ENCODE measurements at places on chromosomes 2 and 18.
A peak's percentile ranks its signal among the peaks of the same experiment; 100 is the strongest.

GRCh38 chr2:73832930-73833329 is 4.2 kb downstream of the STAMBP start:
- peak; percentile 53 for DNase-seq

DNA sequence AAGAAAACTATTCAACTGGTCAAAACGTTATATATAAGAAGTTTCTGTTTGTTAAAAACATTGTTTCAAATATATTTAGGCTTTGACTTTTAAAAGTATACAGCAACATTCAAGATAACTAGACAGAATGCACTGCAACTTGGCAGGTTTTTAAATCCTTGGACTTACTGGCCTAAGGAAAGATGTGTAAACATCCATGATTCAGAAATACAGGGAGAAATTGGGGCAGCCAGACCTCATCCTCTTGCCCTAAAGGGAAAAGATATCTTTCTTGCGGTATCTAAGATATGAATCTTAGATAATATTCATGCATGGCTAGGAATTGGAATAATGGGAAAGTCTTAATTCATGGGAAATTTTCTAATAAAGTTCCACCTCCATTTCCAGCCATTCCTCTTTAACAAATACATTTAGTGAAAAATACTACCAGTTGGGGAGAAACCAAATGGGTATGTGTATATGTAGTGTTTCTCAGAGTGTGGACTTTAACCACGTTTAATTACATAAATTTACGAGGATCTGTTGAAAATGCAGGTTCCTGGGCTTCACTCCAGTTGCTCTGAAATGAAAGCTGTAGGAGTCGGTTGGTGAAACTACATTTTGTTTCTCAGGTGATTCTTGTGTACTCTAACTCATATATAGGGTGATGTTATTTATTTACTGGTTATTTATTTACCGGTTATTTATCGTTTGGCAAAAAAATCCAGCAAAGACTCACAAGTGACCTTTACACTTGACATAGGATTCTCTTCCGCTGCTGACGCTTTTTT is 587 bp upstream of the TANK start:
- DNase-seq = no peak

DNA sequence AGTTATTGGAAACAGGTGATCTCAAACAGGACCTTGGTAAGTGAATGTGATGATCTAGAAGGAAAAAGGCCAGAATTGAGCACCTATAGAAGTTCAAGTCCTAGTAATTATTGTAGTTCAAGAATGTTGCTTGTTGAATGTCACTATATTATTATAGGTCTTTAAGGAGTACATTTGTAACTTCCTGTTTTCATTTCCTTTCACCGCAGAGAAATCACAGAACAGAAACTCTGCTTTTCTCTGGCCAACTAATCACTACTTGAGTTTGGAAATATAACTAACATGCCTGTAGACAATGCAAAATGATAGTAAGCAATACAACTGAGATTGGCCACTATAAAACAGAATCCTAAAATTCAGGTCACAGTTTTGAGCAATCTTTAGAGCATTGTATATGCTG is 61.8 kb upstream of the EFEMP1 start:
- DNase-seq = peak; percentile 48

DNA sequence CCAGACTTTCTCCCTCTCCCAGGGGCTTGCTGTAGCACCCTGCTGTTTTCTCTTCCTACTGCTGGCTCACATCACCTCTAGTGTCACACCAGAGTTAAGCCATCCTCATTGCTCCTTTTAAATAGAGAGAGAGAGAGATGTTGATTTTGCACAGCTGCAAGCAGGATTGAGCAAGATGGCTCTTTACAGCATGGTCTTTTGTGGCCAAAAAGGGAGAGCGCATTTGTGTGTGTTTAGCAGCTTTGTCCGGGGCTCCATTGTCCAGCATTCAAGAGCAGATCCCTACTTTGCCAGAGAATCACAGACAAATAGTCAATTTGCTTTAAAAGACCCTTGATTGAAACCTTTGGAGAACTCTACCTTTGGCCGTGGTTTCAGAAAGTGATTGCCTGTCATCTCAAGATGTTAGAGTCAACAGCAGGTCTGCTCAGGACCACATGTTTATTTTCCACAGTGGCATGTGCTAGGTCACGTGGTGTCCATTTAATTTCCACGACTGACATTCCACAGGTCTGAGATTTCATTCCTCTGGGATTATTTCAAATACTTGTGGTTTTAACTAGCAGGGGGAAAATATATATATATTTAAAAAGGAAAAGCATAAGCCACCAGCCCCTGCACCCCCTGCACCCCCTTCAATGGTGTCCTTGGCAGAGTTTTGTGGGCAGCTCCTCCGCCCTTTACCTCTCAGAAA is 359.9 kb upstream of the SLC14A2 start:
- DNase-seq = peak; percentile 90

- peak; percentile 87 for DNase-seq
Measured at GRCh38 chr2:76867854-76868253, 654.3 kb downstream of the LRRTM4 start.

- DNase-seq = no peak
Measured at GRCh38 chr2:191598296-191598695, 79.6 kb upstream of the NABP1 start.

DNA sequence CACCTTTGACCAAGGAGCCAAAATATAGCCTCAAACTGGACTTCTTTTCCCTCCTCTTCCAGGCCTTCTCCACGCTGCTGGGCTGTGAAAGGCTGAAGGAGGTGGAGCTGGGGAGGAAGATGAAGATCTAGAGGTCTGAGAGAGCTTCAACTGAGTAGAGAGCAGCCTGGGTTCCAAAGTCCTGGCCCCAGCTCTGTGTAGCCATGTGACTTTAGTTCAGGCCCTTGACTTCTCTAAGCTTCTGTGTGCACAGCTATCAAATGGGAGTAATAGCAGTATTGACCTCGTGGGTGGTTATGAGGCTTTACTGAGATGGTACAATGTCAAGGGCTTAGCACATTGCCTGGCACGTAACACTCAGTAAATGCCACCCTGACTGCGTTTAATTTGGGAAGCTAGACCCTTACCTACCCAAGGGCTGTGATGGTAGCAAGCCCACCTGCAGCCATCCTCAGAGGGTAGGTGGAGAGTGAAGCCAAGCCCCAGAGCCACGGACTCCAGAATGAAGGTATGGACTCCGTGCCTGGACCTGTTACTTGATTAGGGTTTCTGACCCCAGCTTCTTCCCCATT is 38.4 kb downstream of the SERTAD2 start:
- DNase-seq = no peak

DNA sequence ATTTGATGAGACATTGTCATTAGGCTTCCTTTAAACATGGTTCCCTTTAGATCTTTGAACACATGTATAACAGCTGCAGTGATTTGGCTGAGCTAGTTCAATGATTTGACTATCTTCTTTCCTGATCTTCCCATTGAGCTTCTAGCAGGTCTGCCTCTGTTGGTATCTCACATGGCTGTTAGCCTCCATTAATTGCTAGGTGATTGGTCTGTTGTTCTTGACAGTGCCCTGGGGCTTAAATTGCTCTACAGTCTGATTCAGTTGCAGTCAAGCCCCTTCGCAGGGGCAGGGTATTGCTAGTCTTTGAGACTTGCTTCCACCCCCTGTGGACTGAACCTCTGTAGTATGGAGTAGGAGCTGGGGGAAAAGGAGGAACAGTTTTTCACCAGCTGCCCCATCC is 24.1 kb downstream of the SKA1 start:
- no peak for DNase-seq

DNA sequence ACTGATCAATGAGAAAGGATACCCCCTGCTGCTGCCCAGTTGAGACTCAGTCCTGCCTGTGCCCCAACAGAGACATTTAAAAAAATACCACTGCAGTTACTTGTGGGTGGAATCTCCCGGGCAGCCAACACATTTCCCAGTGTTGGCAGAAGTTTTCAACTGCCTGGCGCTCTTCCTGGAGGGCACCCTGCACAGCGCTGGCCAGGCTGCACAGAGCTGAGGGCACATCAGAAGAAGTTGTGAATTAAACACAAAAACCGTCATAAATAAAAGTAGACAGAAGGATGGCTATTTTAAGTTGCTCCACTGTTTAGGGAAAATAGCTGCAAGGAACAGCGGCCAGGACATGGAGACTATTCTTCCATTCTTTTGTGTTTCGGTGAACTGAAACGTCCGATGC is 110.2 kb upstream of the THOC1 start:
- DNase-seq = no peak

DNA sequence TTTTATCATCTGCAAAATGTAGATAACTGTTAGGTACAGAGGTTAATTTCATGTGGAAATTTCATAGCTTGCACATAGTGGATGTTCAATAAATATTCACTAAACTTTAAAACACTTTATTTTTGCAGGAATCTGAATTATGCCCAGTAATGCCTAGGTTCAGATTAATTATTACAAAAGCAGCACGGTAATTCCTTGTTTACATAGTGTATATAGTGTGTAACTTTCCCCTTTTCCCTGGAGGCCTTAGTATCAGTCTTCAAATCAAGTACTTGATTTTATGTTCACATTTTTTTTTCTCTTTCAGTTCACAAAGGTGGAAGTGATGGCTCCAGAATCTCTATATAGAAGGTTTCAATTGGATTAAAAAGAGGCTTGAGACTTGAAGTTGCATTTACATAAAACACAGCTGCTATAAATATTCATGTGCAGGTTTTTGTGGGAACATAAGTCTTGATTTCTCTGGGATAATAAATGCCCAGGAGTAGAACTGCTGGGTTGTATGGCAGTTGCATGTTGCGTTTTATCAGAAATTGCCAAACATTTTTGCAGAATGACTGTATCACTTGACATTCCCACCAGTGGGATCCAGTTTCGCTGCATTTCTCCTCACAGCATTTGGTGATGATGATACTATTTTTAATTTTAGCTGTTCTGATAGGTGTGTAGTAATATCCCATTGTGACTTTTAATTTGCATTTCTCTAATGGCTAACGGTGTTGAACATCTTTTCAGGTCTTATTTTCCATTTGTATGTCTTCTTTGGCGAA is 27.6 kb upstream of the LGALSL start:
- peak; percentile 14 for DNase-seq

GRCh38 chr2:40957508-40957907 is 505.6 kb upstream of the SLC8A1 start:
- peak; percentile 1 for DNase-seq

DNA sequence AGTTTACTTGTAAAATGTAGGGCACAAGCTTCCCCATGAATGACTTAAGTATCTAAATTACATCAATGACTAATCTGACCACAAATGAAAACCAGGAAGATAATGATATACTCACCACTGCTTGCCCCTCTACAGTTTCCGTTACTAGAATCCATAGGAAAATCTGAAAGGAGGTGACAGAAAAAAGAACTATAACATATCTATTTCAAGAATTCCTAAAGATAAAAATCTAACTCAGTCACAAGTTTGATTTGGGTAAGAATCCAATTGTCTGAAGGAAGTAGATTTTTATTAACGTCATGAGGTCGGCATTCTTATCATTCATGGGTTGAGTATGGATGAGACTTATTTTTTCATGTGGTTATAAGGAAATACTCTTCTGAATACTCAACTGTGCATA is 7.8 kb downstream of the FRZB start:
- peak; percentile 54 for DNase-seq

DNA sequence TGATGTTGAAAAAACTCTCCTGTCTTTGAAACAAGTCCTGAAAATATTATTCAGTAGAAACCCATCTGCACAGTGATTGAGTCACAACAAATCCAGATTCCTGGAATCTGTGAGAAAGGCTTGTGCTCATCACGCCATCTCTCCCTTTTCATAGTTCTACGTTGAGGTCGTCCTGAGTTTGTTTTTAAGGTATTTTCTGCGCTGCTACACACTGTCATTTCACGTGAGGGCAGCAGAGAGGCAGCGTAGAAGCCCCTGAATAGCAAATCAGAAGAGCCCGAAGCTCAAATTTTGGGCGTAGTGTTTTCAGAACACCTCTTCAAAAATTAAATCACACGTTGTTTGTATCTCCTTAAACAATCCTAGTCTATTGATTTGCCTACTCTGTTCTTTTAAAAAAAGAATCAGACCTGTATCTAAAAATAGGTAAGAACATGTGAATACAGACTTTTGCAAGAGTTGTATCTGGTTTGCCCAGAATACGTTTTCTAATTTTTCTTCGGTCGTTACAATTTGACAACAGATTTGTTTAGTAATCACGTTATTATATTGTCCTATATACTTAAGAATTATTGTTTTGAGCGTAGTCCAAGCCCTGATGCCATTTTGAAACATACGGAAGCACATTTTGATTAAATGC is 61.6 kb upstream of the SLC38A11 start:
- peak; percentile 63 for DNase-seq

GRCh38 chr2:100193291-100193710 is 50.9 kb upstream of the AFF3 start:
- no peak for DNase-seq

DNA sequence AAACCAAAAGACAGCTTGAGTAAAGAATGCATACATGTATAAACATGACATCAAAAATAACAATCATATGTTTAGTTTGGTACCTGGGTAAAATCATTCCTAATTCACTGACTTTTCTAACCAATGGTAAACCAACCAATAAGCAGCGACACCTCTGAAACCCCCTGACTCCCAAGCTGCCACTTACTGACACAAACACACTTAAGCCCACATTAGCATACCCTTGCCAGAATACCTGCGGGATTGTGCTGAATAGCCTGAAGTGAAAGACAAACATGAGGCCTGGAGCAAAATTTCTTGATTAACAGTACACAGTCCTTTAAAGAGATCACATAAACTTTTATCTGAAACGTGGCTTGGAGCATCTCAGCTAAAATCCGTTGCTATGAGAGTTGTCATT is 902.9 kb downstream of the TMEM182 start:
- no peak for DNase-seq

DNA sequence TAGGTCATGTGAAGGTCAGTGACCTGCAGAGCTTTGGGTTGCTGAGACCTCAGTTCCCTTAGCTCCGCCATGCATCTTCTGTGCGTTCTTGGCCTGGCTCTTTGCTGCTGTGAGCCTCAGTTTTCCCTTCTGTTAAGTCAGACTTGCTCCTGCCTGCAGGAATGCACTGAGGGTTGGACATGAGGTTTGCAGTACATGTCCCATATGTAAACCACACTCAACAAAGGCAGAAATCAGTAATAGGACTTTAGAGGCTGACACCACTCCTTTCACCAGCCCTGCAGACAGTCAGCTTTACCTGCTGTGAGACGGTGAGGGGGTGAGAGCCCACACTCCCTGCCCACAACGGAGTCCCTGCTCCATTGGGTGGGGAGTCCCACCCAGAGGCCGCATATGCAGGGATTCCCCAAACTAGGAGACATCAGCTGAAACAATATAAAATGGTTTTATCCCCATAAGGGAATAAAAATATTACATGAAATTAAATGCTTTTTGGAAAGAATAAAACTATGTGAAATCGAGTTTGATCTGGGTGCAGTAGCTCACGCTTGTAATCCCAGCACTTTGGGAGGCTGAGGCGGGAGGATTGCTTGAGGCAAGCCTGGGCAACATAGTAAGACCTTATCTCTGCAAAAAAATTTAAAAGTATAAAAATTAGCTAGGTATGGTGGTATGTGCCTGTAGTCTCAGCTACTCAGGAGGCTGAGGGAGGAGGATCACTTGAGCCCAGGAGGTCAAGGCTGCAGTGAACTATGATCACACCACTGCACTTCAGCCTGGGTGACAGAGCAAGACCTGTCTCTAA is 55.1 kb downstream of the MYO7B start:
- no peak for DNase-seq

GRCh38 chr2:121521359-121521758 is 9.3 kb upstream of the RNU4ATAC start:
- DNase-seq = no peak
